Activated CD4-positive, alpha-beta T cell treated with anti-CD3 and anti-CD28 coated beads for 36 hours (primary cell): ENCODE measurements at places on chromosomes 1 and 21. TPM values are rescaled to one million over a fixed set of nuclear protein-coding genes. Genes with fewer than 3 reads are reported as not detected.

The FCRLB gene
- total RNA-seq, result not detected

DNA sequence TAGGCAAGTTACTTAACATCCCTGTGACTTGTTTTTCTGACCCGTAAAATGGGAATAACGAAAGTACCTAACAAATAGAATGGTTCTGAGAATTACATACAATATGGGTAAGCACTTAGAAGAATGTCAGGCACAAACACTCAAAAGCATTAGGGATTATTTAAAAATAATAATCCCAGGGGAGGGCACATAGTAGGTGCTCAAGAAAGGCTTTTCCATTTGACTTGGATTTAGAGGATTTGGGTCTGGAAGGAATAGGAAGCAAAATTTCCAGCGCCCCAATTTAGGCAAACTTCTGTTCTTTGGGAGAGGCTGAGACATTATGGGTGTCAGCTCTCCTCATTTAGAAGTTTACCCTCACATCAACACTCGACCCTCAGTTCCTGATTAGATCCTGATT, 115.5 kb downstream of the SYF2 start:
- no peak for DNase-seq
- H3K4me1 ChIP-seq, result peaks cover 28% of the 10 kb centered on the region
- no peaks in the 10 kb centered on the region for H3K36me3 ChIP-seq
- peaks cover 4% of the 10 kb centered on the region for H3K27me3 ChIP-seq
- H3K27ac ChIP-seq, result no peak overlapping the region
- no peak overlapping the region for H3K4me3 ChIP-seq

DNA sequence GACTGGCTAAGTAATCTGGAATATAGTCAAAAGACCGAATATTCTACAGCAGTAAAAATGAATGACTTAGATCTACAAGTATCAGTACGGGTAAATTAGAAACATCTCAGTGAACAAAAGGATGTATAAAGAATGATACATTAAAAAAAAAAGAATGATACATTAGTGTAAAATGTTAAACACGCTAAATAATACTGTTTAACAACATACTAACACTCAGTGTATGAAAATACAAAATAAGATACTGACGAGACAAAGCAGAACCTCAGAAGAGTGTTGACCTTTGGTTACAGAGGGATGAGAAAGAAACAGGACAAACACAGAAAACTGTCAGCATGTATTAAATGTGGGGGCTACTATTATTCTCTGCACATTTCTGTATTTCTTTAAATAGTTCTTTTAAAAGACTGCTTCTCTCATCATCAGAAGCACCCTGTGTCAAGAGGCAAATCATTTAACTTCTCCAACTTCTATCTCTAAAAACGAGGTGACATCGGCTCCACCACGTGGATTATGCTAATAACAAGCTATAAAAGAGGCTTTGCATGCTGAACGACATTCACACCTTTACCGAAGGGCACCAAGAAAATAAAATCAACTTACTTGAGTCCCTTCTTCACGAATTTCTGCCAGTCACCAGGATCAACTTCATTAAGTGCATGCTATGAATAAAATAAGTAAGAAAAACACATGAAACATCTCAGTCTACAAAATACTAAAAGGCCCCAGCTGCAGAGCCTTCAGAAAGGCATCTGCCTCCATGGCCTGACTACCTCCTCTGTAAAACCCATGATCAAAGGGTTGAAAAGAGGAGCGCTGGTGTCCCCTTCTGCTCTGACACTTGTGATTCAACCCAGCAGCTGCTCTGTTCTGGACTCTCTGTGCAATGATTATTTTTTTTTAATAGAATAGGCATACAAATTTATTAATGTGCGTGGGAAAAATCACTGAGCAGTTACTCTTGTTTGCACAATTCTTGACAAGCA, 42.5 kb downstream of the MRAP start:
- H3K27ac ChIP-seq, result no peak overlapping the region
- H3K36me3 ChIP-seq, result peaks cover 72% of the 10 kb centered on the region
- no peaks in the 10 kb centered on the region for H3K27me3 ChIP-seq
- no peak for DNase-seq
- H3K4me1 ChIP-seq, result no peaks in the 10 kb centered on the region
- H3K4me3 ChIP-seq, result no peak overlapping the region

DNA sequence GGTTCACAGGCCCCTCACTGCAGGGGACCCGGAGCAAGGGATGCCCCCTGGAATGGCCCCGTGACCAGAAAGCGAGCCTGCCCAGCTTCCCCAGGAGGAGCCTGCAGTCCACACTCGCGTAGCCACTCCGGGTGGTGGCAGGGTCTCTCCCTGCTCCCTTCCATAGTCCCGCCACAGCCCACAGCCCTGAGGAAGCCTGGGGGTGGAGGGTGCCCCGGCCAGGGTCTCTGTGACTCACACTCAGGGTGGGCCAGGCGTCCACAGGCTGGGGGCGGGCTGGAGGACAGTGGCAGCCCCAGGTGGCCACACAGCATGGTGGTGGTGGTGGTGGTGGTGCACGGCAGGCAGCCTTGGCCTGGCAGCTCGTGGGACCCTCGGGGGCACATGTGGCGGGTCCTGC, 15.6 kb downstream of the YBEY start:
- H3K27me3 ChIP-seq, result no peaks in the 10 kb centered on the region
- peaks cover 38% of the 10 kb centered on the region for H3K36me3 ChIP-seq
- no peak overlapping the region for H3K4me3 ChIP-seq
- peaks cover 4% of the 10 kb centered on the region for H3K4me1 ChIP-seq

The LRRC47 gene
- total RNA-seq, result 38.7 TPM

DNA sequence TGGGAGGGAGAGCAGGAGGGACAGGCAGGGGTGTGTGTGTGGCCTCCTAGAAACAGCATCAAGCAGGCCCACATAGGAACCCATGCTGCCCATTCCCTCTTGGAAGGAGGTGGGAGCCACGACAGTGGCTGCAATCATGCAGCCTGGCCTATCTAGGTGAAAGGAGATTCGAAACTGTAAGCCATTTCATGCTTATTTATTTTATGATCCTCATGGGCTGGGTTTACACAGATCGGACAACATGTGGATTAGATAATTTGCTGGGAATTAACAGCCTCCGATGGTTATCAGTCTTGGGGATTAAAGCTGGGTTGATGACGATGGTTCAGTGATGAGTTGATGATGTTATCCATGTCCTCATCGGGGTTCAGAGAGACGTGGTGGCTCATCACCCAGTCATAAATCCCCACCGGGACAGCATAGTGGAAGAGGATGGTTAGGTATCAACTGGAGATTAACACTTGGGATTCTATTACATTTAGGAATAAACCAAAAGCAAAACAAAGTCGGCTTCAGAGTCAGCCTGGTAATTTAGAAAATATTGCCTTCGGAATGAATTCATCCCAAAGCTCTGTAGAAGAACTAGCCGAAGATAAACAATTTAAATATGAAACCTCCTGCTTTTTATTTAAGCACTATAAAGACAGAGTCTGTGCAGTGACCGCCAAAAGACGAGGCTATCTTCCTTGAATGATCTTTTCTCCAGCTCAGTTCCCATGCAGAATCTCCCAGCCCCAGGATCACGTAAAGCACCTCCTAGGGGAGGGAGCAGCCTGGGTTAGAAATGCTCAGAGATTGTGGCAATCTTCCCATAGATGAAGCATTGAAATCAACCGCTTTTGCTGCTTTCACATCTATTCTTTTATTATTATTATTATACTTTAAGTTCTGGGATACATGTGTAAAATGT, 252.8 kb downstream of the FOXD2 start:
- no peak for DNase-seq
- H3K4me1 ChIP-seq, result no peaks in the 10 kb centered on the region
- peaks cover 8% of the 10 kb centered on the region for H3K27me3 ChIP-seq
- no peak overlapping the region for H3K27ac ChIP-seq

The IFNLR1 gene
- 6.6 TPM for total RNA-seq

DNA sequence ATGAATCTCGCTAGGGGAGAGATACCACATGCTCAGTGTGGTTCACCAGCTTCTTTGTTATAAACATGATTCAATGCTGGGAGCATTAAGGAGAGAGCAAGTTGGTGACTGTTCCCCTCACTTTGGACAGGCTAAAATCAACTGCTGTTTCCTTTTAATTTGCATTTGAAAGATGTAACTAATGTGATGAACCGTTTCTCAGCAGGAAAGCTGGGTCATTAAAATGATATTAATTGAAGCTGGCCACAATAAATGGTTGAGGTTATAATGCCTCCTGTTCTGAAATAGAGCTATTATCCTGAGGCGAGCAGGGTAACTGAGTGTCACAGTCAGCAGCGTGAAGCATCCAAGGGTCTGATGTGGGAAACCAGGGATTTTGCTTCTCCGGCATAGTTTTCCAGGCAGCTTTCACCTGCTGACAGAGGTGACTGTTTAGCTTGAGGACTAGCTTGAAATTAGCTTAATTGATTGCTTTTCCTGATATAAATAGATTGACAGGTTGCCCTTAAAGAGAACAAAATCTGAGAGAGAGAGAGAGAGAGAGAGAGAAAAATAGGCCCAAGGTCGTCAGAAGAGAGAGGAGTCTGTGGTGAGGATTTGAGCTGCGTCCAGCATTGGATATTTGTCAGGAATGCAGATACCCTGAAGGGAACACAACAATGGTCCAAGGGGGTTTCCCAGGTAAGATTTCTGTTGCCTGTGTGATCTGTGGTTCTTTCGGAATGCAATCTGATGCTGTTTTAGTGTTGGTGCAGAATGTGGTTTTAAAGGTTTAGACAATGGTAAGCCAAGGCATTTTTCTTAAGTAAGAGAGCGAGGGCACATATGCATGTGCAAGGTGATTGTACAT, 209.7 kb downstream of the PATJ start:
- H3K4me3 ChIP-seq, result no peak overlapping the region
- H3K4me1 ChIP-seq, result no peaks in the 10 kb centered on the region
- no peaks in the 10 kb centered on the region for H3K27me3 ChIP-seq
- no peak overlapping the region for H3K27ac ChIP-seq
- no peak for DNase-seq

The S100A3 gene
- not detected for total RNA-seq

DNA sequence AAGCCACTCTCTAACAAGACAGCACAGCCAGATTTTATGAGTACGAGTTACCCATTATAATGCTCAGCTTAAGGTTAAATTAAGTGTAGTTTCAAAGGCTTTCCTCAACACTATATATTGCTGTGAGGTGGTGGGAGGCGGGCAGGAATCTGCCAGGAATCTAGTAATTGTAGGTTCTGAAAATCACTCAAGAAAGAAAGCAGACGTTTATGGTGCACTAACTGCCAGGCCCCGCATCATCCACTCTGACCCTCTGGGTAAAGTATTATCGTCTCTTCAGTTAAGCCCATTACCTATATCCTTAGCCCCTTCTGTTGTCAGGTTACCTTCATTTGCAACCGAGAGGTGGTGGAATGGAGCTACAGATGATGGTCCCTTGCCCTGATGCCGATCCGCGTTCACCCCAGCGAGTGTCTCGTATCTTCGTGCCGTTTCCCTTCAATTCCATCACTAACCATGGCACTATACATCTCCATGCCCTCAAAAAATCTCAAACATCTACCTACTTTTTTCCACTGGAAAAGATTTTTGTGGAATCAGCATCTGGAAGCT, 12.4 kb downstream of the HMGN1 start:
- H3K36me3 ChIP-seq, result peaks cover 8% of the 10 kb centered on the region
- H3K4me1 ChIP-seq, result no peaks in the 10 kb centered on the region
- DNase-seq, result no peak
- H3K27ac ChIP-seq, result no peak overlapping the region
- no peaks in the 10 kb centered on the region for H3K27me3 ChIP-seq
- no peak overlapping the region for H3K4me3 ChIP-seq

The SPATA46 gene
- not detected for total RNA-seq

DNA sequence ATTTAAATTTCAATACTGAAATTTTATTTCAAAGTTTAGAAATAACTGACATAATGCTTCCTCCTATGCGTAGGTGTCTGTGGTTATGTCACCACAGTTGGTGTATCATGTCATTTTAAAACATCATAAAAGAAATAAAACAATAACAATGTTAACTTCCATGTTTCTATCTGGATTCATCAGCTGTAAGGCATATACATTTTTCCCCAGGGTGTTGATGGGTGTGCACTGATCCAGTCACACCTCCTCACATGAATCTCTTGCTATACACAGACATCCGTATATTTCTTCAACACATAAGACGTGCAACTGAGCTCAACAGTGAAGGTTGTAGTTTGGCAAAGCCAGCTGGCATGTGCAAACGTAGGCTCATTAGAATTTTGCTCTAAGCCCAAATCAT, 6.2 kb downstream of the KCNA3 start:
- H3K4me1 ChIP-seq, result peaks cover 44% of the 10 kb centered on the region
- peaks cover 29% of the 10 kb centered on the region for H3K36me3 ChIP-seq
- DNase-seq, result peak; percentile 17
- H3K27ac ChIP-seq, result peak overlapping the region; percentile 44

DNA sequence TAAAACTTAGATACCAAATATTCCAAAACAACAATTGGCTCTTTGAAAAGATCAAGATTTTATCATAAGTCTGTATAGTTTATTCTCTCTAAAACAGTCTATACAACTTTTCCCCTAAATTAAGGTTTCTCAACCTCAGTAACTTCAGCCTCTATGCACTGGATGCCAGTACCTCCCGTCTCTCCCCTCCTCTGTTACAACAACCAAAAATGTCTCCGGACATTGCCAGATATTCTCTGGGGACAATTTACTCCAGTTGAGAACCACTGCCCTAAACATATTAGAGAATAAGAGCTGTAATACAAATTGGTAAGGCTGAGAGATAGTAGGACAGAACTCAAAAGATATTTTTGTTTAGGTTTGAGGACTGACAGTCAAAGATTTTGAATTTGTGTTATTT, 71.6 kb downstream of the TMEM200B start:
- DNase-seq, result no peak
- peaks cover 2% of the 10 kb centered on the region for H3K4me1 ChIP-seq
- H3K27ac ChIP-seq, result no peak overlapping the region
- peaks cover 14% of the 10 kb centered on the region for H3K36me3 ChIP-seq
- no peaks in the 10 kb centered on the region for H3K27me3 ChIP-seq

GRCh38 chr1:40431385-40431784, 18.9 kb upstream of the ZFP69B start:
- H3K4me3 ChIP-seq, result no peak overlapping the region
- H3K27me3 ChIP-seq, result no peaks in the 10 kb centered on the region
- H3K27ac ChIP-seq, result no peak overlapping the region
- no peaks in the 10 kb centered on the region for H3K4me1 ChIP-seq

The ICOSLG gene
- 2.4 TPM for total RNA-seq

The RXRG gene
- total RNA-seq, result not detected

The NDUFS5 gene
- 150 TPM for total RNA-seq

DNA sequence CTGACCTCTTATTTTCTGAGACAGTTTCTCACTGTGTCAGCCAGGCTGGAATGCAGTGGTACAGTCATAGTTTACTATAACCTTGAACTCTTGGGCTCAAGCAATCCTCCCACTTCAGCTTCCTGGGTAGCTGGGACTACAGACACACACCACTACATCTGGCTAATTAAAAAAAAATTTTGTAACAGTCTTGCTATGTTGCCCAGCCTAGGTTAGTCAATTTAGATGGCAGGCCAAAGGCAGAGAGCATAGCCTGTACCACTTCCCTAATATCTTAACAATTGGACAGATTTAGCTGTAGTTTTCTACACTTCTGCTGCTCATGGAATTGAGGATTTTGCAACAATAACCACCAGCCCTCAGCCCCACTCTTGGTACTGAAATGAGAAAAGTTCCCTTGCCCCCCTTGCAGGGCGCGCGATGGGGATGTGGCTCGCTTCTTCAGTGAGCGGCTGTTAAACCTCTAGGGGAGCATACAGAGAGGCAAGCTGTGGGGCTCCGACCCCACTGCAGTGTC, 34.9 kb upstream of the PTGFRN start:
- peaks cover 33% of the 10 kb centered on the region for H3K4me1 ChIP-seq
- DNase-seq, result peak; percentile 19
- no peak overlapping the region for H3K27ac ChIP-seq
